ENCODE measurements at places on chromosomes 2 and 18. TPM values are rescaled to one million over a fixed set of nuclear protein-coding genes. Genes with fewer than 3 reads are reported as not detected.
A peak's percentile ranks its signal among the peaks of the same experiment; 100 is the strongest.

VIL1 gene
- total RNA-seq = 15.3 TPM

ARPC2 gene
- total RNA-seq = 96.2 TPM

IL1F10 gene
- not detected for total RNA-seq

TDRD15 gene
- not detected for total RNA-seq

CTDP1 gene
- total RNA-seq = 21.8 TPM

DOCK10 gene
- total RNA-seq = 2.0 TPM

EHD3 gene
- 2.3 TPM for total RNA-seq

RASGRP3 gene
- total RNA-seq = 3.9 TPM

FOXD4L1 gene
- 0.52 TPM for total RNA-seq

ABCG8 gene
- not detected for total RNA-seq

UGT1A1 gene
- total RNA-seq = not detected

POTEJ gene
- not detected for total RNA-seq

DNA sequence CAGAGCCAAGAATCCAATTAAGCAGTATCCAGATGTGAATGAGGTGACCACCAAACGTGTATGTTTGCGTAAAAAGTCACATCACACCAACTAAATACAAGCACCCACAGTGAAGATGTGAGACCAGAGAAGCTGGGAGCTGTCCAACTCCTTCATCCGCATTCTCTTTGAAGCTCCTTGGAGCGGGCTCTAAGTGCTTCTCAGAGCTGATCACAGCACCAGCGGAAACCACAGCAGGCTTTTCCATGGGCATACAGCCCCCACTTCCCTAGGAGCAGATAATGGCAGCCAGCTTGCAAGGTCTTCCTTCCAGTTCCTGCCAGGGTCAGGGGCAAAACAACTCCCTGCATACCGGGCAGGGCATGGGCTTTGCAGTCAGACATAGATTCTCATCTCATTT is 36.4 kb downstream of the REEP1 start:
- no peak overlapping the region for H3K4me3 ChIP-seq
- peaks cover 8% of the 10 kb centered on the region for H3K4me1 ChIP-seq
- H3K27ac ChIP-seq = no peak overlapping the region
- no peak for DNase-seq
- no peaks in the 10 kb centered on the region for H3K36me3 ChIP-seq
- no peaks in the 10 kb centered on the region for H3K27me3 ChIP-seq

GRCh38 chr2:125405816-125406215 is 1250.1 kb upstream of the GYPC start:
- no peak overlapping the region for H3K27ac ChIP-seq
- H3K36me3 ChIP-seq = no peaks in the 10 kb centered on the region
- H3K27me3 ChIP-seq = no peaks in the 10 kb centered on the region
- no peak overlapping the region for H3K4me3 ChIP-seq

- no peak for DNase-seq
- no peak overlapping the region for H3K27ac ChIP-seq
- no peak overlapping the region for H3K4me3 ChIP-seq
- H3K4me1 ChIP-seq = no peaks in the 10 kb centered on the region
Observed at GRCh38 chr2:137175246-137175645, 409.9 kb downstream of the THSD7B start.

GRCh38 chr2:226300196-226300886 is 499.3 kb downstream of the IRS1 start:
- no peak overlapping the region for H3K27ac ChIP-seq
- H3K27me3 ChIP-seq = no peaks in the 10 kb centered on the region
- H3K36me3 ChIP-seq = no peaks in the 10 kb centered on the region

- H3K4me3 ChIP-seq = no peak overlapping the region
- no peaks in the 10 kb centered on the region for H3K4me1 ChIP-seq
- H3K27me3 ChIP-seq = no peaks in the 10 kb centered on the region
- no peaks in the 10 kb centered on the region for H3K36me3 ChIP-seq
Observed at GRCh38 chr2:159946326-159946999, 116.0 kb downstream of the PLA2R1 start.

DNA sequence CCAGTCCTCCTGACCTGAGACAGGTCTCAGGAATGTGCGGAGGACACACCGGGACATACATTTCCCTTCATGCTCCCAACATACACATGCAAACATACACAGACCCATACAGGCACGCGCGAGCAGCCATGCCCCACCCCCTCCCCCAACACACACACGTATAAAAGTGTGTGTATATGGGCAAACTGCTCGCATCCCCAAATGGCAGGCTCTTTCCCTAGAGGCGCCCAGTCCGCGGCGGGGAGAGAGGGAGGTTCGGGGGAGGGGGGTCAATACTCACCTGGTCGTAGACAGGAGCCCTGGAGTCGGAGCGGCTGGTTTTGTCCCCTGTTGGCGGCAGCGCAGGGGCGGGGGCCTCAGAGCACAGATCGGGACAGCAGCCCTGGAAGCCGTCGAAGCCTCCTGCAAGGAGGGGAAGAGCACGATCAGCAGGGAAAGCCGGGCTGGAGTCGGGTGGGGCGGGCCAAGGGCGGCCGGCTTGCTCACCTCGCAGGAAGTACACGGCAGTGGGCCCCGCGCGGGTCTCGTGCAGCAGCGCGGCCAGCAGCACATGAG is 682 bp downstream of the DUSP2 start:
- peaks cover 24% of the 10 kb centered on the region for H3K4me1 ChIP-seq
- DNase-seq = peak; percentile 48
- H3K4me3 ChIP-seq = peak overlapping the region; percentile 18
- no peak overlapping the region for H3K27ac ChIP-seq

- no peaks in the 10 kb centered on the region for H3K4me1 ChIP-seq
- H3K27me3 ChIP-seq = no peaks in the 10 kb centered on the region
- no peak overlapping the region for H3K27ac ChIP-seq
- H3K4me3 ChIP-seq = no peak overlapping the region
- DNase-seq = no peak
Observed at GRCh38 chr2:235914756-235915155, 253.4 kb downstream of the GBX2 start.

GRCh38 chr2:43270930-43271615 is 44.7 kb upstream of the ZFP36L2 start:
- no peaks in the 10 kb centered on the region for H3K27me3 ChIP-seq
- peaks cover 4% of the 10 kb centered on the region for H3K4me1 ChIP-seq
- DNase-seq = no peak

- H3K27me3 ChIP-seq = no peaks in the 10 kb centered on the region
- DNase-seq = no peak
- H3K36me3 ChIP-seq = no peaks in the 10 kb centered on the region
Observed at GRCh38 chr2:10235099-10235908, 67.4 kb upstream of the HPCAL1 start.

DNA sequence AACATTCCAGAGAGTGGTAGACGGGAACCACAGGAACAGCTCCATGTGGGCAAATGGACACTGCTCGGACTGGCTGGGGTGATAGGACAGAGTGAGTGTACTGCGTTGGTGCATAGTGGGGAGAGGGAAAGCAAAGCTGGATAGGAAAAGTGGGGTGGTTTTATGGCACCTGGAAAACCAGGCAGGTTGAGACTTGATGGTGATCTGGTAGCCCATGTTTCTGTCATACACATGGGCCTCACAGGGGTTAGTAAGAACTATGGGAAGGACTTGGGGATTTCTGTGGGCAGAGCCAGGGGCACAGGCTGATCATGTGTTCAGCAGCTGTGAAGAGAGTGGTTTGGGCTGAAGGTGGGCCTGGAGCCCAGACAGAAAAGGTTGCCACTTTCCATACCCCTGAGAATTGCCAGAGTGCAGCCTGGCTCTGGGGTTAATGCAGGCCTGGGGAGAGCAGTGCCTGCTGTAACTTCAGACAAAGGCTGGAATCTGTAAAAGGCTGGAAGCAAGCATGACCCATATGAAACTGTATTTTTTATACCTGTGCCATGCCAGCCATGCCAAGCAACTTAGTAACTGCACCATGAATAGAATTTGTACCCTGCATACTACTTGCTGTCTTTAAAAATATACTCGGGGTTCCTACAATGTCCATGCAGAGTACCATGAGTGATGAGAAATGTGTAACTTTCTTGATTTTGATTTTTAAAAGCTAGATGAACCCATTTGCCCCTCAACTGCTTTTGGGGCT is 41.9 kb downstream of the RPIA start:
- DNase-seq = no peak
- no peak overlapping the region for H3K4me3 ChIP-seq
- H3K4me1 ChIP-seq = peaks cover 16% of the 10 kb centered on the region
- no peaks in the 10 kb centered on the region for H3K27me3 ChIP-seq
- H3K27ac ChIP-seq = no peak overlapping the region
- peaks cover under 1% of the 10 kb centered on the region for H3K36me3 ChIP-seq

GRCh38 chr18:48734460-48734859 is 195.6 kb downstream of the CTIF start:
- H3K4me1 ChIP-seq = no peaks in the 10 kb centered on the region
- no peak overlapping the region for H3K27ac ChIP-seq
- H3K36me3 ChIP-seq = no peaks in the 10 kb centered on the region
- no peak for DNase-seq

- no peaks in the 10 kb centered on the region for H3K27me3 ChIP-seq
- H3K36me3 ChIP-seq = no peaks in the 10 kb centered on the region
- H3K27ac ChIP-seq = no peak overlapping the region
Observed at GRCh38 chr2:5093518-5093917, 598.7 kb upstream of the SOX11 start.

- no peak overlapping the region for H3K27ac ChIP-seq
- H3K4me1 ChIP-seq = no peaks in the 10 kb centered on the region
- H3K4me3 ChIP-seq = no peak overlapping the region
- H3K27me3 ChIP-seq = no peaks in the 10 kb centered on the region
- no peaks in the 10 kb centered on the region for H3K36me3 ChIP-seq
Observed at GRCh38 chr18:68922392-68922791, 124.5 kb downstream of the CCDC102B start.

DNA sequence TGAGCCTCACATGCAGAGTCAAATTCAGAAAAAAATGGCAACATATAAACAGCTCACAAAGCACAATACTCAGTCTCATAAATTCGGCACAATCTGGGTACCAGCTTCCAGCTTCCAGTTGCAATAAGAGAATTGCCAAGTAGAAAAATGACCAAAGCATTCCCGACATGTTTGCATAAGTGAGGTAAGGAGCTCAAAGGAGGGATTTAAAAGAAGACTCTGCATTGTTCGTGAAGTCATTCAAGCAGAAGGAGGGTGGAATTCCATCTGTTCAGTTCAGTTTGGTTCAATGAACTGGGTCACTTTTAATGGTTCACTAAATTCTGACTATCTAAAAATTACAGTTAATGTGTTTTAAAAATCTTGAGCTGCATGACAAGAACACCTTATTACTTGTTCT is 106.7 kb upstream of the KLHL14 start:
- H3K27me3 ChIP-seq = no peaks in the 10 kb centered on the region
- DNase-seq = no peak

DNA sequence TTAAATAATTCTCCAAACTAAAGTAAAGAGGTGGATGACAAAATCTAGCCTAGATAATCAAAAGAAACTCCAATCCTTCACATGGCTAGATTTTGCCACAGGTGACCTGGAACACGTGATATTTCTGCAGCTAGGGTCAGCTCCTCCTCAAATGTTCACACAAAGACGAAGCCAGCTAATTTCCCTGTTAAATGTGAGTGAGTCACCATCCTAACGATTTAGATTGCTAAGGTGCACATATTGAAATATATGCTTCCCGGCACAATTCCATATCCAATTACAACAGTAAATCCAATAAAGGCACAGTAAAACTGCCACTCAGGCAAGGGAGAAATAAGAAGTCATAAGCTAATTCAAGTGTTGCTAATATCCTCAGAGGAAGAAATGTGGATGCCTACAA is 28.7 kb downstream of the IKZF2 start:
- H3K4me3 ChIP-seq = no peak overlapping the region
- no peaks in the 10 kb centered on the region for H3K27me3 ChIP-seq
- peaks cover 7% of the 10 kb centered on the region for H3K4me1 ChIP-seq
- H3K36me3 ChIP-seq = no peaks in the 10 kb centered on the region
- H3K27ac ChIP-seq = no peak overlapping the region

GRCh38 chr2:94994063-94994913 is 31.2 kb upstream of the MAL start:
- H3K27me3 ChIP-seq = no peaks in the 10 kb centered on the region
- no peak overlapping the region for H3K27ac ChIP-seq

DNA sequence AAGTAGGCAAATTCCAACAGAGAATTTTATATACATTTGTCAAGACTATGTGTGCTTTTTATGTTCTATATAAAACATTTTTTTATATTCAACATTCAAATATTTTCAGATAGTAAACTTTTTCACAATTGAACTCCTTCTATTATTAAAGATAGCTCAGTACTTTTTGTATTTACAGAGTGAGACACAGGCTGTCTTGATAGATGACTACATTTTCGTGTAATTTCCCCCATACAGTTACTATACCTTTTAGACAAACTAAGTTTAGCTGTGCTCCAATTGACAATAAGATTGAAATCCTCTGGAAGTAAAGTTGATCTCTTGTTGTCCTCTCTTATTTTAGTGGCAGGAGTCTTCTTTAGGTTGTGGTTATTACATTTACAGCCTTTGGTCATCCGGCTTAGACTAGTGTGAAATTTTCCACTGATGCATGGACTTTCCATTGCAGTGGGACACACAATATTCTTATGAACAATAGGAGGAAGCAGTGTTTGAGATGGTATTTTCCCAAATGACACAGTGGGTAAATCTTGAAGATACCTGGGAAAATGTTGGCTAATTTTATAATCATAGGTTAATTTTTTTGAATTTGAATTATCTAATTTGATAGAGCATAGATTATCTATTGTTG is 21.0 kb downstream of the ZSWIM2 start:
- H3K36me3 ChIP-seq = no peaks in the 10 kb centered on the region
- no peaks in the 10 kb centered on the region for H3K27me3 ChIP-seq
- H3K4me1 ChIP-seq = no peaks in the 10 kb centered on the region
- no peak overlapping the region for H3K4me3 ChIP-seq
- DNase-seq = no peak

DNA sequence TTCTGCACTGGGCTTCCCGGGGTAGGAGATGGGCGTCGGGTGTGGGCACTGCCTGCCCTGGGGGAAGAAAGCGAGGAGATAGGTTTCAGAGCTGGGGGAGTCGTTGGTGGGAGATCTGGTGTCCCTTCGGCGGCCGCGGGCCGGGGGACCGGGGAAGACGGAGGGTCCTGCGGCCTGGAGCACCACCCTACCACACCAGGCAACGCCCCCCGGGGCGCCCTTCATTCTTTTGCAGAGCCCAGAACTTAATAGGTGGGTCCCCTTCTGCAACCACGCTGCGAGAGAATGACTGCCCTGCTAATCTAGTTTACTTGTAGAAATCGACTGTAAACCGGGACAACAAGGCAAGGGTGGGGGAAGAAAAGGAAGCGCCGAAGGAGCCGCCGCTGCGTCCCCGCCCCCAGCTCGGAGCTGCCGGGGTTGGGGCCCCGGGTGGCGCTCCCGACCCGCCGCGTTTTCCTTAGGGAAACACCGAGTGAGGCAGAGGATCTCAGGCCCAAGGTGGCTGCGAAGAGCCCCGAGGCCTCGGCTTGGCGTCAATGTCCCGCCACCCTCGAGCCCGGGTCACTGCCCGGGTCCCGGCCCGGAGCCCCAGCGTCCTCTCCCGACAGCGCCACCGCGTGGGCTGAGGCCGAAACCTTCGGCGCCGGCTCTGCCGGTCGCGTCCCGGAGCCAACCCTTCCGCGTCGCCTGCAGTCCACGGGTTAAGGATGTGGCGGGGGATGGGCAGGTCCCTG is 5.4 kb upstream of the SATB2 start:
- peak overlapping the region; percentile 43 for H3K4me3 ChIP-seq
- H3K27me3 ChIP-seq = peaks cover 52% of the 10 kb centered on the region
- H3K36me3 ChIP-seq = no peaks in the 10 kb centered on the region
- no peak overlapping the region for H3K27ac ChIP-seq

GRCh38 chr2:221088506-221088905 is 483.6 kb downstream of the EPHA4 start:
- H3K27ac ChIP-seq = no peak overlapping the region
- no peaks in the 10 kb centered on the region for H3K27me3 ChIP-seq
- no peak overlapping the region for H3K4me3 ChIP-seq
- no peaks in the 10 kb centered on the region for H3K4me1 ChIP-seq
- DNase-seq = no peak

- no peak overlapping the region for H3K4me3 ChIP-seq
- H3K36me3 ChIP-seq = no peaks in the 10 kb centered on the region
- peak overlapping the region; percentile 0 for H3K27ac ChIP-seq
- H3K4me1 ChIP-seq = peaks cover 19% of the 10 kb centered on the region
Observed at GRCh38 chr2:38148501-38148900, 72.5 kb upstream of the CYP1B1 start.
